ENCODE measurements at places on chromosomes 1 and 21.

- peak; percentile 10 for DNase-seq
Measured at GRCh38 chr1:45752441-45753052, 2.1 kb upstream of the IPP start.

- peak; percentile 53 for DNase-seq
Measured at GRCh38 chr1:8962812-8963530, 17.3 kb downstream of the CA6 start.

DNA sequence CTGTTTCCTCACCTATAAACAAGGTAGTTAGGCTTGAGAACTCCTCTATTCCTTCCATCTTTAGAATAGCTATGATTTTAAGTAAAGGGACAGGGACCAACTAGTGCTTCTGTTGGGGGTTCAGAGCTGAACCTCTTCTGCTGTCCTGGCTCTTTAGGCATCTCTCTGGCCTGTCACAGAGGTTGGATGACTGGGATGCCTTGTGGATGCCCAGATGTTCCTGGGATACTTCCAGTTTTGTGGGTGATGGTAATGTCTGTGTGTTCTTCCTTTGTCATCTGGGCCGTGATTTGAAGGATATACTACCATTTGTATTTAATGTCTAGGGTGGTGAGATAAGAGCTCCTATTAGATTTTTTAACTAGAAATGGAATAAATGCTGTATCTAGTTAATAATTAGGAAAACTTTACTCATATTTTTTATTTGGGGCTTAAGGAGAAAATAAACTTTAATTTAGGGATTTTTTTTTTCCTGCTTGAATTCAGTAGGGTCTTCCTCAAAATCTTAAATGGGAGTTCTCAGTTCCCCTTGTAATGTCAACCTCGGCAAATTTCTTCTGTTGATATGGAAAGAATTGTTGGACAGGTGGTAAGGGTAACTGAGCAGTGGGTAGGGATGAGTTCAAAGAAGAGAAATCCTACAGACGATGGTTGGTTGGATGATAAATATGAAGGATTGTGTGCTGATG, 47.2 kb downstream of the LAMC1 start:
- DNase-seq = no peak

- peak; percentile 47 for DNase-seq
Measured at GRCh38 chr1:14441302-14441741, 157.2 kb upstream of the KAZN start.

DNA sequence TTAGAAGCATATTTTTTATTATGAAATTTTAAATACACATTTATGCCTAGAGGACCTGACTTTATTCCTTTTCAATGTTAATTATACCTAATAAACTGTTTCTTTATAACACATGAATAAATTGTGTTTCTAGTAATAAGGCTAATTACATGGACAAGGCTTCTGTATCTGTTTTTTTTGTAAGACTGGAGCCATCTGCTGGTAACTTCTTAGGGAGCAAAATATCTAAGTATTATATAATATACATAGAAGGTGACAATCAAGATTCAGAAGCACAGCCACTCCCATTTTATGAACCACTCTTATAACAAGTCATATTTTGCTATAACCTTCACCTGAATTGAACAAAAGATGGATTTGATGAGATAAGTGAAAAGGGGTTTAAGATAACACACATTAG, 84.2 kb downstream of the LBR start:
- no peak for DNase-seq

DNA sequence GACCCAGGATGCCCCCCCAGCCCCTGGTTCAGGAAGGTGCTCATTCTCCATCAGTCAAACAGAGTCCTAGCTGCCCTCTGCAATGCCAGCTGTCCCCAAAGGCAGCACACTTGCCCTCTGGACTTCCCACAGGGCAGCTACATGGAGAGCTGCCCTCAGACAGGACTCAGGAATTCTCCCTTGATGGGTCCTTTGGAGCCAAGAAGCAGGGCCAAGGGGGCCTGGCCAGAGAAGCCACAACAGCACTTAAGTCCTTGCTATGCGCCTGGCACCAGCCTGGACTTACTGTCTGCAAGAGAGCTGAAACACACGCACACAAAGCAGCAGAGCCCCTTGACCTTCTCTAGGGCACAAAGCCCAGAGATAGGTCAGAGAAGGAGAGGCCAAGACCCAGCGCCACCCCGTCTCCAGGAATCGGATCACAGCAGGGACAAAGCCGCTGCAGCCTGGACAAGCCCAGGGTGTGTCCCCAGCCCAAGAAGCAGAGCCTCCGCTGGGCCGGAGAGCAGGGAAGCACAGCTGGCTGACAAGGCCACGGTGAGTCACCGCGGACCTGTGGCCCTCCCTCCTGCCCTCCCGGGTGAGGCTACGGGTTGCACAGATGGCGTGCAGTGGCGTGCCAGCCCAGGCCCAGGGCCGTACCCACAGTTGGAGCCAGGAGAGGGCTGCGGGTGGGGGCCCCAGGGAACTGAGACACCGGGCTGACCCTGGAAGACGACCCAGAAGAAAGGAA, 1.7 kb downstream of the WNT9A start:
- peak; percentile 89 for DNase-seq

GRCh38 chr1:43977376-43978263, 1.4 kb upstream of the B4GALT2 start:
- no peak for DNase-seq

DNA sequence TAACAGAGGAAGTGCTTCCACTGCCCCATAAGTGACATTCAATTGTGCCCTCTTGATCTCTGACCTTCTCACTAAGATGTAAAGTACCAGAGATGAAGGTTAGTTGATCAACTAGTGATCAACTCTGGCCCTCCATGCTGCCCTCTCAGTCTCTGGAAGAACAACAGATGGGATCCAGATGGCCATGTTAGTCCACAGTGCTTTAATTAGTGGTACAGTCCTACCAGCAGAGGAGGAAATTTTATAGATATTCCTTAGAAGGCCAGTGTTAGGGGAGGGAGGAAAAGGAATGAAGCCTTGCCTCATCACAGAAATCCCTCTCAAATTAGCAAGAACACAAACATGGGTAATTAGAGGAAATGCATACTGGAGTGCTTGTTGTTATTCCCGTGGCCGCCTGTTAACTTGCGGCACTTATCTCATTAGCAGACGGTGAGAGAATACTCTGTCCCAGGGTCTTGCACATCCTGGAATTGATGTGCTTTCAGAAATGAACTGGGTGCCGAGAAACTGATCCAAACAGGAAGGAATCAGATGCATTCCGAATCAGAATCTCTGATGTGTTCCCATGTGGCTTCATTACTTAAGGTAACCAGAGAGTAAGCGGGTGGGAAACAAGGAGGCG, 91.1 kb upstream of the RGS4 start:
- no peak for DNase-seq

DNA sequence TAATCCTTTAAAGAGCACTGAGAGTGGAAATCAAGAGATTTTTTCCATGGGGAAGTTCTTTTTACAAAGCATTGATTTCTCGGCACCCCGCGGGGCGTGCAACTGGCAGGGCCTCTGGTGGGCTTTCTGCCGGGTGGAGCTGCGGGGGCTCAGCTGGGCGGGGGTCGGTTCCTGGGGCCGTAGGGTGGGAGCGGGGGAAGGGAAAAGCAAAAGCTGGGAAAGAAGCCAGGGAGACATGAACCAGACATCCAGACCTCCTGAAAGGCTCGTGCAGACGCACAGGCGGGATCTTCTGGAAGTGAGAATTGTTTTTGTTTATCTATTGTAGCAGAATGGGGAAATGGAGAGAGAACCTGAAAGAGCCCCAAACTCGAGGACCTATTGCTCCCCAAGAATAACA, 235.2 kb downstream of the FAM72C start:
- DNase-seq = no peak

GRCh38 chr21:26956216-26956615, 10.7 kb downstream of the ADAMTS5 start:
- no peak for DNase-seq

GRCh38 chr21:41601573-41602368, 93.8 kb upstream of the TMPRSS2 start:
- DNase-seq = no peak

GRCh38 chr1:19220080-19220846, 10.2 kb upstream of the UBR4 start:
- no peak for DNase-seq

GRCh38 chr1:233328142-233328921, 808 bp downstream of the MAP3K21 start:
- peak; percentile 22 for DNase-seq

DNA sequence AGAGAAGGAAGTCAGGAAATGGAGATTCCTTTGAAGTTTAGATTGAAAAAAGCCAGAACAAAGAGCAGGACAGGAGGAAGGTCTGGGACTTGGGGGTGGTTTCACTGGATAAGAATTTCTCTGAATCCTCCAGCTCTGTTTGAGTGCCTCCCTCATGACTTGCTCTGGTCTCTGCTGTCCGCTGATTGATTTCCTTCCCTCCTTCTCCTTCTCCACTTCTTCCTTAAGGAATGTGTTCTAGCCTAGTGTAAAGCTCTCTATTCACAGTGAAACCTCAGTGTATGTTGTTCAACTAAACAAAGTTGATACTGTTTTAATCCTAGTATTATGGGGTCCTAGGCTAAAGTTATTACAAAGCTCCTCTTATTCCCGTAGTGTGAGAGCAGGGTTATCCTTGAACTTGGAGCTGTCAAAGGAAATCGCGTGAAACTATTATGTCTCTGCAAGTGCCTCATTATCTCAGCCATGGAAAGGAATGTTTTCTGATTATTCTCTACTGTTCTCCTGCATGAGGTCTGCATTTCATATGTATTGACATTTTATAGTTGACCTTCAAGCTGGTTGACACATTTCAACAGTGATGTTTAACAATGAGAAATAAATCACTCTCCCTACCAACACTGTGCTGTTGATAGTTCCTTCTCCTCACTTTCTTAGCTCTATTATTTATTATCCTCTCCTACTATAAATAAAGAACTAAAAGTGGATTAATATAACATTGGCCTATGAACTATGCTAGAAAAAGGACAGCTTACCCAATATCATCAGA, 82.7 kb upstream of the KCTD3 start:
- DNase-seq = no peak

- no peak for DNase-seq
Measured at GRCh38 chr1:183484254-183484653, 12.0 kb downstream of the SMG7 start.

DNA sequence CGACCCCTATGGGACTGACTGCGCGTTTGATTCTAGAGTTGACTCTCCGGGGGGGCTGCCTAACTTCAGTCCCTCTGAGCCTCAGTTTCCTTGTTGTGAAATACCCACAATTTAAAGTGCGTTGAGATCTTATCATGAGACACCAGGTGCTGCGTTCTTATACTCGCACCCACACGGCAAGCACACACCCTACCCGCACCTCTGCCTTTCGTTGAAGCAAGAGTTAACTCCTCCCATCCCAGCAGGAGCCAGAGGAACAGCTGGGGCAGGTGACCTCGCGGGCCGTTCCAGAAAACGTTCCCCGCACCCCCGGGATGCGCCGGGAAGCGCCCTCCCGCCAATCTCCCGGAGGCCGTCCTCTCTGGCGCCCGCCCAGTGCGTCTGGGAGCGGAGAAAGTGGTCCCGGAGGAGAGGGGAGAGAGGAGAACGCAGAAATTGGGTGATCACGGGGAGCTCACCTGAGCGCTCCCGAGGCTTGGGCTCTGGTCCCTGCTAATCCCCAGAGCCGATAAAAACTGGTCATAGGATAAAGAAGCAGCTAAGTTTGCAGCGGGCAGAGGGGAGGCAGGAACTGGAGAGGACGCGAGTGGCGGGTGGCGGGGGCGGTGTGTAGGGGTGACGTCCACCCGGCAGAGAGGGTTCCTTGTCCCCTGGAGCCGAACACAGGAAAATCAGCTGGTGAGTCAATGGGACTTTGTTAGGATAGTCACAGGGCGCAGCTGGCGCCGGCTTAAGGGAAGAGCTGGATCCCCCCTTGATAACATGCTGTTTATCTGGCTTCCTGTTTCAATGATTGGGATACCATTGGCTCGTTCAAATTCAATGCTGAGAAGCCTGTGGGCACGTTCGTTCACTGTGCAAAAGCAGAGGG, 869 bp downstream of the NAV1 start:
- DNase-seq = no peak

DNA sequence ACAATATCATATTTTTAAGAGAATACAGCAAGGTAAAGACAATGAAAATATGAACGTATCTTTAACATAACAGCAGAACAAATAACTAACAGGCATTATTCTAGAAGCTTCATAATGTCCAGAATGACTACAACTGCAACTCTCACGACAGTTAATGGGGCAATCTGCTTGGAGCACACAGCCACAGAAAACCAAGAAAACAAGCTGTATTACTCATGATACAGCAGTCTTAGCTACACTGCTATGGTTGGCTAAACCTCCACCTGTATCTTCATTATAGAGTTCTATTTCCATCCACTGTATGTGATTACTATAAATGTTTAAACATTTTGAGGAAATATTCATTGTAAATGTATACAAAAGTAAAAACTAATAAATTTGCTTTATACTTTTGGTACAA, 139.9 kb downstream of the DPYD start:
- DNase-seq = no peak

- no peak for DNase-seq
Measured at GRCh38 chr1:233355841-233356704, 28.5 kb downstream of the MAP3K21 start.

- no peak for DNase-seq
Measured at GRCh38 chr21:45669382-45669781, 25.9 kb downstream of the PCBP3 start.

DNA sequence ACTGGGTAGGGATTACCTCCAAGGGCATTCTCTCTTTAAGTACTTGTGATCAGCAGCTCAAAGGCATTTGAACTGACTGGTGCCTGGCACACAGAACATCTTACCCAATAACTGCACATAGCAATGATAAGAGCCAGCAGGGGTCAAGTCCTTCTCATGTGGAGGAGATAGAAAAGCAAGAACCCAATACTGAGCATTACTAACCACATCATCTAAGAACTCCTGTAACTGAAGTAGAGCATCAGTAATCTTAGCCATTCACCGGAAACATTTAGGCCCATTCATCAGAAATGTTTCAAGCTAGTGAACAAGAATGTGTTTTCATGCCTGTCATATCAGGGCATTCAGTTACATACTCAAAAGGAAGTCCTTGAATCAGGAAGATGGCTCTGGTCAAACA, 33.6 kb upstream of the THEM4 start:
- no peak for DNase-seq

DNA sequence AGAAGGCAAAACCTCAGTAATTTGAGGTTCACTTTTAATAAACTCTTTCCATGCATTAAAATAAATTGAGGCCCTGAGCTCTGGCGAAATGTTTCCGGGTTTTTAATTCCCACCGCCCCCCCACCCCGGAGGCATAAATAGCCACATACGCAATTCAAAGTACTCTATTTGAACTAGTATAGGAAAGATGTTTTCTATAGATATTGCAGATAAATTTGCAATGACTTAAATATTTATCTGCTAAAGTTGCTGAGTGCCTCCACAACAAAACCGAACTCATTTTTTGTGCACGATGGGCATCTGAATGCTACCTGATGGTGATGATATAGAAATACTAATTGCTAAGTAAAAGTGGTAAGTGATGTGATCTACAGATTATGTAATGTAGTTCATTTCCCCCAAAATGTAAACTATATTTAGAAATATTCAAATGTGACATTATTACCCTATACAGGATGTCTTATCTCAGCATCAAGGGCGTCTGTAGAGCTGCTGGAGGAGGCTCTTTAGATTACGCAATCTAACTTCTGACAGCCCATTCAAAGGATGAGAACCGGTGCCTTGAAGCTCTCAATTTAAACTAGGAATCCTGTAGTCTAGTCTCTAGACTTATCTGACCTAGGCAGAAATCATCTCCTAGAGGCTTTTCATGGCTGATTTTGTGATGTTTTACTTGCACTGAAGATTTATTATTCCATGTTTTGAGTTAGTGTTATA, 8.5 kb downstream of the IRF2BP2 start:
- DNase-seq = no peak

All from AG08396 (cell line).